Prostate gland (tissue), 2 donors: ENCODE measurements at places on chromosomes 11 and 22.

- DNase-seq: no peak
Observed at GRCh38 chr11:25890626-25891260, 441.2 kb upstream of the ANO3 start.

- DNase-seq: no peak
Observed at GRCh38 chr11:30987819-30988218, 381.7 kb downstream of the DCDC1 start.

- DNase-seq: no peak
Observed at GRCh38 chr11:3102641-3102921, 45.4 kb upstream of the CARS1 start.

DNA sequence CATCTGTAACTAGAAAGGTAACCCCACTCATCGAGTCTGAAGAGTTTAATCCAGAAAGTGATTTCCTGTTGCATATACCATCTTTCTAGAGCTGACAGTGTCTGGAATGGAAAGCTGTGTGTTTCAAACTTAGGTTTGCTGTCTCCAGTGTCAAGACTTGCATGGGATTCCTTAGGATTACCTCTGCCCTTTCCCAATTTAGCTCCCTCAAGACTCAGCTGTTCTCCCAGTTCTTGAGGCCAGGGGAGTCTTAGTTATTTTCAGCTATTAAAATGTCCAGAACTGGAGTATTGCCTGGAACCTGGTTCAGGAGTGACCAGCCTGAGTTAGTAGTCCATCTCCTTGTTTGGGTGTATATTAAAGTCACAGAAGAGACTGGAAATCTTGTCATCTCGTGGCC, 25.0 kb upstream of the LDHA start:
- DNase-seq: no peak

DNA sequence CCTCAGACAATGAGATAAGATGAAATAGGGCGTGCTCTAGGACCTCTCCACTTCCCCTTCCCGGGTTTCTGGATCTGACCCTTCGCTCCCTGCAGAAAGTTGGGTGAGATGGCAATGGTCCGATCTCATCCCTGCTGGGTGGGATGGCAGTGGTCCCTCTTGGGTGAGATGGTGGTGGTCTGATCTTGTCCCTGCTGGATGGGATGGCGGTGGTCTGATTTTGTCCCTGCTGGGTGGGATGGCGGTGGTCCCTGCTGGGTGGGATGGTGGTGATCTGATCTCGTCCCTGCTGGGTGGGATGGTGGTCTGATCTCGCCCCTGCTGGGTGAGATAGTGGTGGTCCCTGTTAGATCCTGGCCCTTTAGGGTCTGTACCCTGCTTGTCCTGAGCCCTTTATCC, 21.3 kb downstream of the ST14 start:
- DNase-seq: no peak

GRCh38 chr22:24601217-24602104, 1.5 kb upstream of the GGT1 start:
- no peak for DNase-seq

GRCh38 chr11:65560555-65561418, 2.6 kb upstream of the LTBP3 start:
- DNase-seq: no peak

DNA sequence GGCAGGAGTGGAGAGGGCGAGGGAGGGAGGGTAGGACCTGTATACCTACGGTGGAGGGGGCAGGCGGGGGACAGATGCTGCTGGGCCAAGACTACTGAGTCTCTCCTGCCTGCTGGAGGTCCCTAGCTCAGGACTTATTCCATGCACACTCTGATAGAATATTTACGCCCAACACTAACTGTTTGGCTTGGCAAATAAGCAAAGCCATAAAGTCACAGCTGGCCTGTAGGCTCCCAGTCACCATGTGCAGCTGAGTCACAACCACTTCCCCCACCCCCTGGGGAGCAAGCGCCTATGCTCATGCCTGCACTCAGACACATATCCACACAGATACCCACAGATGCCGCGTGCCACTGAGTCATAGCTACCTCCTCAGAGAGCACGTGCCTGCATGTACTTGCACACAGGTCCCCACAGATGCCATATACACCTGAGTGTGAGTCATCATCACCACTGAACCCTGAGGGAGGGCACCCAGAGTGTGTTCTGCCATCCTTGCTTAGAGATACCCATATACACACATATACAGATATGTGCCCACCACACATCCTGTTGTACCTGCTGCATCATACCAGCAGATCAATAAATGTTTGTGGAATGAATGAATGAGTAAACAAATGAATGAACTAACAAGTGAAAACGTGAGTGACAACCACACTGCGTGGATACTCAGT, 95.8 kb downstream of the SWAP70 start:
- peak; percentile 84 for DNase-seq

DNA sequence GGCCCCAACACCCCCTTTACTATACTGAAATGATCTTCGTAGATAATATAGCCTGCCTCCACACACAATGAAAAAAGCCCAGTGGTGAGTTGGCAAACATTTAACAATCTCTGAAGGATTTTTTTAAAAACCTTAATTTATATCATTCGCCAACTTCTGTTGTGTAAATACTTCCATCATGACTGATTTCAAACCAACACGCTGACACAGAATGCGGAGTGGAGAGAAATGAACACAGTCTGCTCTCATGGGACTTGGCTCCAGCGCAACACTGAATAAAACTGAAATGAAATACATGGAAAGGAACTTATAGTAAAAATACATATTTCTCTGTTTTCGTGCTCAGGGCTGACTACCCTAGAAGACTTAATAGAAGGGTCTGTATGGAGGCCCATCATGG, 61.3 kb upstream of the WNT11 start:
- DNase-seq: no peak

GRCh38 chr11:6554828-6555706, 48.3 kb downstream of the RRP8 start:
- no peak for DNase-seq

DNA sequence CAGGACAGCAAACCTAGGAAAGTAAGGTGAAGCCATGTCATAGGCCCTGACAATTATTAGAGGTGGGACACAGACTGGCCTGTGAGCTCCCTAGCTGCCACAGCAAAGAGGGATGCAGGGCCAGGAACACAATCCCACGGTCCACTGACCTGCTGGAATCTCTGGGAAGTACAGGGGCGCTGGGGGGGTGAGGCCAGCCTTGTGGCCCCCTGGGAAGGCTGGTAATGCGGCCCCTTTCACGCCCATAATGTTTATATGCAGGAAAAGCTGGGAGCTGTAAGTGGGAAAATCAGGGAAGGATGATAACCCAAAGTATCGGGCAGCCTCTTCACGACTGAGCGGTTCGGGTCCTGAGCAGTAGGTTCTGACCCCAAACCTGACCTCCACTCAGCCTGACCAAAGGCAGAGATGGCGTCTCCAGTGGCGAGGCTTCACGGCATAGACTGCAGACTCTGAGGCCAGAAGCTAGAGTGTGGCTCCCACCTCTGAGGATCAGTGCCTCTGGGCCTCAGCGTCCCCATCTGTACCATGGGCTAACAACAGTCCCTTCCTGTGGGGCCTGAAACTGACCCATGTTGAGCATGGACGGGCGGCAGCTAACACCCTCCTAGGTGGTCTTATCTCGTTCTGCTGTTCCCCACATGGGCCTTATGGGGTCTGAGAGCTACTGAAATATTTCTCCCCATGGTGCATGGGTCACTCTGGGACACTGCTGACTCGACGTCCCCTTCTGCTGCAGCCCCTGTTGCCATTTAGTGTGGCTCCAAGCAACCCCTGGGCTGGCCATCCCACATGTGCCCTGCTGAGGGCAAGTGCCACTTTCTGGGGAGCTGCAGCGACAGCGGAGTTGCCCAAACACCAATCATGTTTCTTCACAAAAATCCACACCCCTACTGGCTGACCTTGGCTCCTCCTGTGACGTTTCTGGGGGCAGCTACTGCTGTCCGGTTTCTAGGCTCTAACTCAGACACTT, 101.8 kb downstream of the PHF21B start:
- no peak for DNase-seq

DNA sequence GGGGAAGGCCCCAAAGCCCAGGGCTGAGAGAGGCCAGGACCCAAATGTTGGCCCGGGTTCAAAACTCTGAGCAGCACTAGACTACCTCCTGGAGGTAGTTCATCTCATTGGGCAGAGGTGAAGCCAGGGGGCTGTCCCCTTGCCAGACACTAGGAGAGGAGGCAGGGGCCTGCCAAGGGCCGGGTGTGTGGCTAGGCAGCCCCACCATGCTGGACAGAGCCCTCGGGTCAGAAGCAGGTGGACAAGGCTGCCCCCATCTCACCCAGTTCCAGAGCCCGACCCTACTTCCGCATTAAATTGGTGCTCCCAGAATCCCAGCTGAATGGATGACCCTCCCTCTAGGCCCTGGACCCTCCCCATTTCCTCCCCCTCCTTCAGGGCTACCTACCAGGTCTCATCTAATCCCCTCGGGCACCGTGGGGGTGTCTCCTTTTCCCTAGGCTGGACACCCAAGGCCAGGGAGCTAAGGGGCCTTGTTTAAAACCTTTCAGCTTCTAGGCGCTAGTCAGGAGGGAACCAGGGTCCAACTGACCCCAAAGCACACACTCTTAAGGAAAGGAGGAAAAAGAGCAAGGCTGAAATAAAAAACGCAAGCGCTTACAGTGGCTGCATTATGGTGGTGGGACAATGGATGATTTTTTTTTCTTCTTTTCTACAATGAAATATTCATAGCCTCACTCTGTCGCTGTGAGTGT, 72.1 kb upstream of the TCF20 start:
- no peak for DNase-seq

- DNase-seq: peak; percentile 58
Observed at GRCh38 chr11:64652586-64653387, 61.8 kb downstream of the SLC22A12 start.

DNA sequence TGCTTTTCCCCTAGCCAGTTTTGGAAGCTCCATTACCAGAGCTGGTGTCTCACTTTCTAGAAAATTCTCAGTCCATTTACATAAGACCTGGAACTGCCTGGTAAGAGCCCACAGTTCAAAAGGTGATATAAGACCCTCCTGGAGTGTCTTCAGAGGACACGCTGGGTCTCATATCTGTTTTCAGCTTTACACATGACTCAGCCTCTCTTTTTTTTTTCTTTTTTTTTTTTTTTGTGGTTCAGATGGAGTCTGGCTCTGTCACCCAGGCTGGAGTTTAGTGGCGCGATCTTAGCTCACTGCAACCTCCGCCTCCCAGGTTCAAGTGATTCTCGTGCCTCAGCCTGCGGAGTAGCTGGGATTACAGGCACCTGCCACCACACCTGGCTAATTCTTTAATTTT, 30.7 kb downstream of the WEE1 start:
- DNase-seq: no peak

DNA sequence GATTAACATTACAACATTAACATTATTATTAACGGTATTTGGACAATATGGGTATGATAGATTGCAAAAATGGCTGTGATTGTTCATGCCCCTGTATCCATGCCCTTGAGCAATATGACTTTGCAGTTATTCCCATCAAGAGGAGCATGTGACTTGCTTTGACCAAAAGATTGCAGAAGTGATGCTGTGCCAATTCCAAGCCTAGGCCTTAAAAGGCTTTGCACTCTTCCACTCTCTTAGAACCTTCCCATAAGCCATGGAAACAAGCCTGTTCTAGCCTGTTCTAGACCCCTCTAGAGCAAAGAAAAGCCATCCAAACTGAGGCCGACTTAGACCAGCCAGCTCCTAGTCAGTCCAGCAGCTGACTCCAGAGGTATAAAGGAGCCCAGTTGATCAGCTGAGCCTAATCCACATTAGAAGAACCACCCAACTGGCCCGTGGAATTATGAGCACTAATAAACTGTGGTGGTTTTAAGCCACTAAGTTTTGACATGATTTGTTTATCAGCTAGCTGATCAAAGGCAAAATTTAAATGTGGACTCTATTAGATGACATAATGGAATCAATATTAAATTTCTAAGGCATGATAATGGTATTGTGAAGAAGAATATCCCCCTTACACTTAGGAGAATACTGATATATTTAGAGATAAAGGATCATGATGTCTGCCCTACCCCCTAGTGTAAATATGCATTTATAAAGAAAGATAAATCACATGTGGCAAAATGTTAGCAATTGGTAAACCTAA, 28.6 kb downstream of the RAB30 start:
- DNase-seq: no peak

DNA sequence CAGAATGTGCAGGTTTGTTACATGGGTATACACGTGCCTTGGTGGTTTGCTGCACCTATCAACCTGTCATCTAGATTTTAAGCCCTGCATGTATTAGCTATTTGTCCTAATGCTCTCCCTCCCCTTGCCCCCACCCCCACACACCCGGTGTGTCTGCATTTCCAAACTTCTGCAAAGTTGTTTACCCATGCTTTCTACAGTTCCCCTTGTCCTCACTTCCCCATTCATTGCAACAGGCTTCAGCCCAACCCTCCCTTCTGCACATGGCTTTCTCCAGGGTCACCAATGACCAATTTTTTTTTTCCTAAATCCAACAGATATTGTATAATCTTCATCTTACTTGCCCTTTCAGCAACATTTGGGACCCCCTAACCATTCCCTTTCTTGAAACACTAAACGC, 32.0 kb upstream of the NUP50 start:
- no peak for DNase-seq

DNA sequence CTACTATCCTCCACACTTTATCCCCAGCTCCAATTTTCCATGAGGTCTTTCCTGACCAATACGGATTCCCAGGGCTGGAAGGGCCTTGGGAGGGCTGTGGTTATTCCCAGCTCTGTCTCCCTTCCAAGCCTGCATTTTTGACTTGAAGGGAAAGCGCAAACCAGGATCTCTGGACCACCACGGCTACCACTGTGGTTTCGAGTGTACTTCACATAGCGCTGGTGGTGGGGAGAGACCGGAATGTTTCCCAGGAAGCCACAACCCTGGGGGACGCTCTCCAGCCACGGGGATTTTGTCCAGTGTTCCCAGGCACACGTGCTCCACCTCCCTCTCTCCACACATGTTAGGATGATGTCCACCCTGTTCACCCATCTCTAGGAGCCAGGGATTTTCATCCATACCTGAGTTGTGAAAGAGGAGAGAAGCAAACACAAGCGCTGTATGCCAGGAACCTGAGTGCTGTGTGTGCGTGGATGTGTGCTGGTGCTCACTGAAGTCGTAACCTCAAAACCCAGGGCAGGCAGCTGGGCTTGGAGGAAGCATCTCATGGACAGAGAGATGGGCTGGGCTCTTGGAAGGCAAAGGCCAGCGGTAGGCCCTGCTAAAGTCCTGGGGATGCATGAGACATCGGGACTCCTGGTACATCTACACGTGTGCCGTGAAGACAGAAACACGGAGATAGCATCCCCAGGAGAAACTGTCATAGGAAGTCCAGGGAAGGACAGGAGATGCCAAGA, 1.3 kb upstream of the NPTXR start:
- DNase-seq: no peak

GRCh38 chr11:12824281-12825041, 150.2 kb downstream of the TEAD1 start:
- no peak for DNase-seq

DNA sequence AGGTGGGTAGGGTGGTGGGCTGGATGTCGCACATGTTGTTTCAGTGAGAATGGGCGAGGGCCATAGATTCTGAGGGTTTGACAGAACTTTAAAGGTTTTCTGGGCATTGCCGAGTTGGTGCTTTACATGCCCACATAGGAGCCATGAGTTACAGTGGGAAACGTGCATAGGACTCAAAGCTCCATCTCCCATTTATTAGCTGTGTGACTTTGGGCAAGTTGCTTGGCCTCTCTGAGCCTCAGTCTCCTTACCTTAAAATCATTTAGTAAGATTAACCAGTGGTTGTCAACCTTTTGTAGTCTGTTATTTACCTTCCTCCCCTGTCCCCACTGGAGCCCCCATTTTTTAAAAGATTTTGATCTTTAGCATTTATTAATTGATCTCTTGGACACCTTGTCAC, 67.4 kb downstream of the SYT13 start:
- DNase-seq: no peak

- no peak for DNase-seq
Observed at GRCh38 chr11:61912530-61912898, 4.9 kb downstream of the RAB3IL1 start.
